Stimulated activated CD4-positive, alpha-beta T cell treated with anti-CD3 and anti-CD28 coated beads, Interleukin-1b, Interleukin-23, amount 100 ng/mL, for 48 hours (primary cell): ENCODE measurements at places on chromosomes 13 and 19.

DNA sequence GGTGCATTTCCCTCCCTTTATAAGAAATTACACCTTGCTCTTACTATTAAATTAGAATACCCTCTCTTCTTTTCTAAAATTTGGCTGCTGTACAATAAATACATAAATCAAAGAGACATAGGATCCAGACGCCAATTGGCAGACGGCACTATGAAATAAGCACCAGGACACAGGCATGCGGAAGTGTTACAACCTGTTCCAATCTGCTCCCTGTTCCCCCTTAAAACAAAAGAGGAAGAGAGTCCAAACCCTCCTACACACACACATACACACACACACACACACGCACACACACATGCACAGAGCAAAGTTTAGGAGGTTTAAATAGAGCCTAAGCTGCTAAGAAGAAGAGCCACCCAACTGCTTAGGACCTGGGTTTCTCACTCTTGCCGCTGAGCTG lies 75.6 kb upstream of the ZNF507 start:
- no peak for DNase-seq

GRCh38 chr19:17415121-17415520 lies 4.7 kb upstream of the MVB12A start:
- DNase-seq: no peak

DNA sequence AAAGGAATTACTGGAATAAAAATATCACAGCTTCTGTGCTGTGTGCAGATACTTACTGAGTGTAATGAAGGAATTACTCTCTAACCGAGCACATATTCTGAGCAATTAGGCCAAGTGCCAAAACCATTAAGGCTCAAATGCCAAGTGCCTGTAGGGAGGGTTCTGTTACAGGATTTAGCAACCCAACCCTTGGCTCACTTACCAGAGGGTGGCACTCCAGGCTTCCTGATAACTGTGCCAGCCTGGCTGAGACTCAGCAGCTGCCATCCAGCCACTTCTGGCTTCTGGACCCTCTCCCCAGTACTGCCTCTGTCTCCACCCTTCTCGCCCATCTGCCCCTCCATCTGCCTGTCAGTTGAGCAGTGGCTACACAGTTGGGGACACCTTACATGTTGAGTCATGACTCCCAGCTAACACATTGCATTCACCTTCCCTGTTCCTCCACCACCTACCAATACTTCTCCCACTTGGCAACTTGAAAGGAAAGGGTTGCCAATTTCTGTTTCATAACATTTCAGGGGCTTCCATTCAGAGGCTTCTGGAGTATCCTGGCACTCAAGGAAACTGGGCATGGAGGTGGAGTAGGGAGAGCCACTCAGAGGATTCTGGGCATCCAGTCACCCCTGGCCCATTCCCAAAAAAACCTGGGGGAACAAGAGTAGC lies 110.5 kb downstream of the COG6 start:
- peak; percentile 35 for DNase-seq

- DNase-seq: no peak
These were observed 290.7 kb downstream of the ATP8A2 start for GRCh38 chr13:25662516-25662915.

DNA sequence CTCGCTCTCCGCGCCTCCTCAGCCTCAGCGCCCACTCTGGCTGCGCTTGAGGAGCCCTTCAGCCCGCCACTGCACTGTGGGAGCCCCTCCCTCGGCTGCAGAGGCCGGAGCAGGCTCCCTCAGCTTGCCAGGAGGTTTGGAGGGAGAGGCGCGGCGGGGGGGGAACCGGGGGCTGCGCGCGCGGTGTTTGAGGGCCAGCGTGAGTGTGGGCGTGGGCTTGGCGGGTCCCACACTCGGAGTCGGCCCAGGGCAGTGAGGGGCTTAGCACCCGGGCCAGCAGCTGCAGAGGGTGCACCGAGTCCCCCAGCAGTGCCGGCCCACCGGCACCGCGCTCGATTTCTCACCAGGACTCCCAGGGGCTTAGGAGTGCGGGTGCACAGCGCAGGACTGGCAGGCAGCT lies 1220.9 kb downstream of the PCDH9 start:
- no peak for DNase-seq

GRCh38 chr13:99265821-99266426 lies 7.7 kb upstream of the GPR18 start:
- DNase-seq: no peak

DNA sequence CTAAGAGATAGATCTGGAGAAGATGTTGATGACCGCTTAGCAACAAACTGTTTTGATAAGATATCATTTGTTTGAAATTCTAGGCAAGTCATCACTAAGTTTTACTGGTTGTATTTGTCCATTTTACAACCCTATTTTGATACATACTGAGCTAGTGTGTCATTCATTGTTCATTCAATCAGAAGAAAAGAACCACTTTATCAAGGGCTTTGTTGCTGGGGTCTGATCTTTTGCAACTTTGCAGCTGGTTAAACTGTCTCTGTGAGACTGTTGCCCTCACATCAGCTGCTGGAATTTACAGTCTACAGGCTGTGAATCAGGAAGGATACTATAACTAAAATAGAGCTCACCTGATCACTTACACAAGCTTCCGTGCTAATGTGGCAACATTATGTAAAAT lies 290.5 kb downstream of the RFC3 start:
- DNase-seq: no peak

GRCh38 chr19:49807904-49808675 lies 5.0 kb downstream of the FUZ start:
- no peak for DNase-seq

- DNase-seq: no peak
These were observed 83.2 kb upstream of the MCF2L start for GRCh38 chr13:112885782-112886268.

- DNase-seq: peak; percentile 3
These were observed 25.1 kb downstream of the SIPA1L3 start for GRCh38 chr19:37931881-37932655.

DNA sequence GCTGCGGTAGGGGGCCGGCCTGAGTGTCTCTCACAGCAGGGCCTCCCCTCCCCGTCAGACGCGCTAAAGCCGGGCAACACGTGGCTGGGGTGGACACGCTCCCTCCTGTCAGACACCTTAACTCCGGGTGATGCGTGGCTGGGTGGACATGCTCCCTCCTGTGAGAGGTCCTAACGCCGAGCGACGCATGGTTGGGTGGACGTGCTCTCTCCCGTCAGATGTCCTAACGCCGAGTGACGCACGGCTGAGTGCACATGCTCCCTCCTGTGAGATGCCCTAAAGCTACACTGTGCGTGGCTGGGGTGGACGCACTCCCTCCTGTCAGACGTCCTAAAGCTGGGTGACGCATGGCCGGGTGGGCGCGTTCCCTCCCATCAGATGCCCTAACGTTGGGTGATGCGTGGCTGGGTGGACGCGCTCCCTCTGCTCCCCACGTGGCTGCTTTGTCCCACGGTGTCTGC lies 126.1 kb upstream of the MCF2L start:
- no peak for DNase-seq

GRCh38 chr19:43765109-43765876 lies 10.5 kb upstream of the SMG9 start:
- peak; percentile 92 for DNase-seq

DNA sequence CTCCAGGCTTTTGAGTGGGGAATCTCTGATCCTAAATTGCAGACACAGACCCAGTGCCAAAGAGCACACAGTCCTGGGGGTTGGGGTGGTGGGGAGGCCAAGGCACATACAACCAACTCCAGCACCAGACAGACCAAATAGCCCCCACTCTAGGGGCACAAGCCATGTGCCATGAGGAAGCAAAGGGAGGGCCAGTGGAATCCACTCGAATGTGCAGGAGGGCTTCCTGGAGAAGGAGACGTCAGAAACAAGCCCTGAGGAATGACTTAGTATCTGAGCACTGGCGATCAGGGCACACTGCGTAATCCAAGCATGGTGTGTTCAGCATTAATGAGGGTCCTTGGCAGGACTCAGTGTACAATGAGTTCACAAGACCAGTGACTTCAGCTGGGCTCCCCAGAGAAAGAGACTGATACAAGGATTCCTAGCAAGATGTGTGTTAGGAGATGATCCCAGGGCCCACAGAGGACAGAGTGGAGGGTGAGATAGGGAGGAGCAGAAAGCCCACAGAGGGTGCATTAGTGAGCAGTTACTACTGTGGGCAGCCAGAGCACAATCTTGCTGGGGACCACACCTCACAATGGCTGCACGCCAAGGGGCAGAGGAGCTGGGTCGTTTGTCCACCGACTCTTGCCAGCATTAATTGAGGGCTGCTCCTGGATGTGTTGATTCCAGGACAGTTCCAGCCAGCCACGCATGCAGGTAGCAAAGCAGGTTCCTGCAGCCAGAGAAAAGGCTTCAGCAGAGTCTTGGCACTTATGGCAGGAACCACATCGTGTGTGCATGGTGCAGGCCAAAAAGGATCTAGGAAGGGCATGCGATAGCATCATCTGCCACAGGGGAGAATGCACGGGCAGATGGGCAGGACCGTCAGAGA lies 152.6 kb upstream of the VSTM2B start:
- DNase-seq: no peak

- no peak for DNase-seq
These were observed 86.7 kb upstream of the IPO5 start for GRCh38 chr13:97866751-97867150.

GRCh38 chr13:23087880-23088279 lies 92.9 kb upstream of the SGCG start:
- no peak for DNase-seq

DNA sequence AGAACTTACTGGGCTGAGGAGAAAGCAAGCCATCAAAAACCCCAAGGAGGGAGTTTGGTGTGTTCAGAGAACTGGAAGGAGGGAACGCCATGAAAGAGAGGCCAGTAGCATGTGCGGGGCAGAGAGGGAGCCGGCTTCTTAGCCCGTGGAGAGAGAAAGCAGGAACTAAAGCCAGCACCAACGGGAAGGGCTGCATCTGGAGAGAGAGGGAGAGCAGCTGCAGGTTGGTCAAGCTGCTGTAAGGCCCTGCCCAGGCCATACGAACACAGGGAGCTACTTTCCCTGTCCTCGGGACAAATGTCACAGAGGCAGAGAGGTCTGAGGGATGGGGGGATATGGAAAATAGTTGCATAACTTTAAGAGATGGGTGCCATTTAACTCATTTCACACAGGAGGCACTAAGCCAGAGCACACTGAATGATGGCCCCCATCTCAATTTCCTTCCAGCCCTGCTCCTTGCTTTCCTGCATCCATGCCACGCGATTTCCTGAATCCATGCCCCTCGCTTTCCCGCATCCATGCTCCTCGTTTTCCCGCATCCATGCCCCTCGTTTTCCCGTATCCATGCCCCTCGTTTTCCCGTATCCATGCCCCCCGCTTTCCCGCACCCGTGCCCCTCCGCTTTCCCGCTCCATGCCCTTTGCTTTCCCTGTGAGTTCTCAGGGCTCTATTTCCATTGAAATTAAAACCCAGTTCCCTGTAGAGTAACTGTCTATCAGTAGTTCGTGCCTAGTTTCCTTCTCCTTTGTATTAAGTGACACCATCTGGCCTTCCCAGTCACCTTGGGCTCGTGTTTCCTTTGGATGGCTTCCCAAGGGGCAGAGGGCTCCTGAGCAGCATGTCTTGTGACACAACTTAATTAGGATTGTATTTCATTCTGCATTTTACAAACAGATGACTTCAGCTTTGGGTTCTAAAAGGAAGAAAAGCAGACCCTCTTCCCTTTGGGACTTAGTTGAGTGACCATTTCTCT lies 31.5 kb upstream of the TPT1 start:
- DNase-seq: no peak

DNA sequence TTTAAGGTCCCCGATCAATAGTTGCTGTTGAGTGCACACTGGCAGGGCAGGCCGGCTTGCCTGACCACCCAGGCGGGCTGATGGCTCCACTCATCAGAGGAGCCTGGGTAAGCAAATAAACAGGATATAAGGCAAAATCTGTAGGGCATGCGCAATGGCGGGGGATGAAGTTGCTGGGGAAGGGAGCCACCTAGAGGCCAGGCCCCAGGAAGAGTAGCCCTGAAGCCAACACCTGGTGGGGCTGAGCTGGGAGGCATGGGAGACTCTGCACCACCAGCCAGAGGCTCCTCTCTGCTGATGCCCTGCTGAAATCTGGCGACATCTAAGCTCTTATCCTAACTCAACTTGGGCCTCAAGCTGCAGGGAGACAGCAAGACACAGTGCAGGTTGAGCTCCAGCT lies 324.3 kb downstream of the ZNF536 start:
- no peak for DNase-seq

DNA sequence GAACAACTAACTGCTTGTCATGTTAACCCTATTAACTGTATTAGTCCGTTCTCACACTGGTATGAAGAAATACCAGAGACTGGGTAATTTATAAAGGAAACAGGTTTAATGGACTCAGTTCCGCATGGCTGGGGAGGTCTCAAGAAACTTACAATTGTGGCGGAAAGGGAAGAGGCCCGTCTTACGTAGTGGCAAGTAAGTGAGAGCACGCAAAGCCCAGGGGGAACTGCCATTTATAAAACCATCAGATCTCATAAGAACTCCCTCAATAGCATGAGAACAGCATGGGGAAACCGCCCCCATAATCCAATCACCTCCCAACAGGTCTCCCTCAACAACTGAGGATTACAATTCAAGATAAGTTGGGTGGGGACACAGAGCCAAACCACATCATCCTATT lies 34.7 kb downstream of the PHF11 start:
- no peak for DNase-seq

- no peak for DNase-seq
These were observed 99.2 kb downstream of the INSR start for GRCh38 chr19:7195046-7195445.

DNA sequence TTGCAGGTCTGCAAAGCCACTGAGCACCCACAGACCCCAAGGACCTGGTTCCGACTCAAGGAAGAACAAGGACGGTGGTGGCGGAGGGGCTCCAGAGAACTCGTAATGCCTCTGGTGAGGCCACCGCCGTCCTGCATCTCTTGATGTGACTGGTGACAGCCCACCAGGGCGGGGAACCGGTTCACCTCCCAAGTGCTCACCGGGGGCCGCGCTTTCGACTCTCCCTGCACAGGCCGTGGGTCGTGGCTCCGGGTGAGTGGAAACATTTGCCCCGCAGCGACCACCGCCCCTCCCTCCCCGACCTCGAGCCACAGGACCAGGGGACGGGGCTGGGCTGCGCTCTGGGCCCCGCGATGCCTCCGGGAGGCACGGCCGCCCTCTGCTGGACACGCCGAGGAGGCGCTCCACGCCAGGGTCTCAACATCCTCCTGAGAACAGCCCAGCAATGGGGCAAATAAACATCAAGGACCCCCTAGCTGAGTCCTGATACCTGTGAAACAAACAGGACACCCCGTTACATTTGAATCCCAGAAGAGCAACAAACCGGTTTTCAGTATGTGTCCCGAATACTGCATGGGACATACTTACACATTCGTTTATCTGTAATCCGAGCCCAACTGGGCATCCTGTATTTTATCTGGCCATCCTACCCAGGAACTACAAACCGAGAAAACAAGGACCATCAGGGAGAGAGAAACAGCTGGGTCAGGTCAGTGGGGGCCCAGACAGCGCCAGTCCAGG lies 3.9 kb upstream of the PLPP2 start:
- DNase-seq: peak; percentile 34

GRCh38 chr19:988081-988480 lies 3.9 kb downstream of the WDR18 start:
- DNase-seq: no peak

- no peak for DNase-seq
These were observed 5.5 kb downstream of the LRP3 start for GRCh38 chr19:33199441-33200265.
